ENCODE measurements at places on chromosomes 7 and 10.

GRCh38 chr7:14836571-14837189 lies 65.9 kb downstream of the DGKB start:
- no peak for DNase-seq

- no peak for DNase-seq
Observed at GRCh38 chr7:42414028-42414427, 177.0 kb upstream of the GLI3 start.

- DNase-seq, result no peak
Observed at GRCh38 chr7:80708123-80708522, 69.7 kb downstream of the CD36 start.

GRCh38 chr7:20539201-20539600 lies 76.3 kb upstream of the ABCB5 start:
- no peak for DNase-seq

DNA sequence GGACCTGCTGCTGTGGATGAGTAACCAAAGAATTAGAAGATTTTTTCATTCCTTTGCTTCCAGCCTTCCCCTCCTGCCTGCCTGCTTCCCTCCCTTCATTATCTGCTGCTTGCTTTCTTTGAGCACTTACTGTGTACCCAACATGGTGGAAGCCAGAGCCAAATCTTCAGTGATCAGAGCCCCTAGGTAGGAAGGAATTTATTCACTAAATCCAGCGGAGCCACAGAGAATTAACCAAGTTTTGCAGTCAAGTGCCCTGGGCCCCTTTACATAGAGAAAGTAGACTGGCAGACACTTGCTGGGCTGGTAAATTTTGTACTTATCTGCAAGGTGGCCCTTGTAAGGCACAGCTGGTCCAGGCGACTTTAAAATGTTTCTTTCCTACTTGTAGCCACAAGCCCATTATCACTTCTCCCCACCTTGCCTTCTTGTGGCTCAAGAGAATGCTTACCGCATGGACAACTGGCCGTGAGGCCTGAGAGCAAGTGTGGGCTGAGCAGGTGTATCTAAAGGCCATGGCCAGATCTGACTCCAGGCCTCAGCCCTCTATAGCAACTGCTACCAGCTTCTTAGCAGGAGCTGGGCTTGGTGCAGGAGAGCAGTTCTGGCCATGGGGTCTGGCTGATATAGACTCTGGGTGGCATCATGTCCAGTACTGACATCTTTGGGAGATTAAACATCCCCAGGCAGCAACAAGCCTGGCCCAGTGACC lies 11.1 kb downstream of the UNC5B start:
- no peak for DNase-seq

DNA sequence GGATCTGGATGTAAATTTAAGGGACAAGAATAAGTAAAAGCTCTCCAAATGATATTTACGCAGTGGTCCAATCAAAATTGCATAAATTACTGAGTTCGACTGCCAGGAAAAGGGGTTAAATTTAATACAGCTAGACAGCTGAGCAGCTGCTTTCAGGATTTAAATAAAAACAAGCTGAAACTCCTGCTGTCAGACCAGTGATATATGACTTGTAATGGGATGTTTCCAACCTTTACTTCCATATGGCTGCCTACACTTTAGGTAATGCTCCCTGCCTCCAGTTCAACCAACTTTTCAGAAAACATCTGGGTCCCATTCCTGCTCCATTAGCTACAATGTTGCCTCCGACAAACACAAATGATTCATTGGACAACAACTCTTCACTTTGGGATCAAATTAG lies 326.3 kb upstream of the DGKB start:
- no peak for DNase-seq

- DNase-seq, result no peak
Observed at GRCh38 chr7:100604976-100605911, 3.1 kb downstream of the PCOLCE start.

DNA sequence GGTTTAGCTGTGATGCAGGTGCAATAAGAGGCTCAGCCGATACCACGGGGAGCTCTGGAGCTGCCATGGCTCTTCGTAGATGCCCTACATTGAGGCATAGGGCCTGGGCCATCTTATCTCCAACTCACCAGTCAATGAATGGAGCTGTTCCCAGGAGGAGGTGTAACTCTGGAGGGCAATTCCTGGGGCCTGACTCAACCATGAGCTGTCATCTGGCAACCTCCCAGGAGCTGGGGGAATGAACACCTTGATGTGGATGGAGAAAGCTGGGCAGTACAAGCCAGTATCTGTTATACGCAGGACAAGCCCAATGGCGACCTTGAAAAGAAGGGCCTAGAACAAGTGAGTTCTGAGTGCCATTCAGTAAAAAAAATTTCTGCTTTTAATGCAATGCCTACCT lies 224.0 kb upstream of the PLXDC2 start:
- no peak for DNase-seq

- DNase-seq, result no peak
Observed at GRCh38 chr7:74612015-74612829, 45.3 kb upstream of the GTF2I start.

GRCh38 chr10:93816123-93816747 lies 58.5 kb downstream of the LGI1 start:
- no peak for DNase-seq

GRCh38 chr7:2894118-2894940 lies 50.2 kb upstream of the GNA12 start:
- DNase-seq, result no peak

DNA sequence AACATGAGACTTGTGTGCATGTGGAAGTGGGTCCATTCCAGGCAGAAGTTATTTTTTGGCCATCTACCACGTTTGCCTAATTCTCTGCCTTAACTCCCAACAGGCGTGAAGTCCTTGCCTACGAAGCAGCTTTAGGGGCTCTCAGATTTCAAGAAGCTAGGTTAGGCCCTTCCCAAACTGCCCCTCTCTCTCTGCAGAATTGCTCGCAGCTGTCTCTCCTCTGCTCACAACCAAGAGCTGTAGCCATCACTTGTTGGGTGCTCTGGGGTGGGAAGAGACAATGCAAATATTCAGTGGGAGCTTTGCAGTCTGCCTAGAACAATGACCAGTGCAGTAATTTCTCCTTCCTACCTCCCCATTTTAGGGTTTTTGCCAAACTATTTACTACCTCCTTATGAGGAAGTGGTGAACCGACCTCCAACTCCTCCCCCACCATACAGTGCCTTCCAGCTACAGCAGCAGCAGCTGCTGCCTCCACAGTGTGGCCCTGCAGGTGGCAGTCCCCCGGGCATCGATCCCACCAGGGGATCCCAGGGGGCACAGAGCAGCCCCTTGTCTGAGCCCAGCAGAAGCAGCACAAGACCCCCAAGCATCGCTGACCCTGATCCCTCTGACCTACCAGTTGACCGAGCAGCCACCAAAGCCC lies 24.9 kb downstream of the CYP17A1 start:
- no peak for DNase-seq

DNA sequence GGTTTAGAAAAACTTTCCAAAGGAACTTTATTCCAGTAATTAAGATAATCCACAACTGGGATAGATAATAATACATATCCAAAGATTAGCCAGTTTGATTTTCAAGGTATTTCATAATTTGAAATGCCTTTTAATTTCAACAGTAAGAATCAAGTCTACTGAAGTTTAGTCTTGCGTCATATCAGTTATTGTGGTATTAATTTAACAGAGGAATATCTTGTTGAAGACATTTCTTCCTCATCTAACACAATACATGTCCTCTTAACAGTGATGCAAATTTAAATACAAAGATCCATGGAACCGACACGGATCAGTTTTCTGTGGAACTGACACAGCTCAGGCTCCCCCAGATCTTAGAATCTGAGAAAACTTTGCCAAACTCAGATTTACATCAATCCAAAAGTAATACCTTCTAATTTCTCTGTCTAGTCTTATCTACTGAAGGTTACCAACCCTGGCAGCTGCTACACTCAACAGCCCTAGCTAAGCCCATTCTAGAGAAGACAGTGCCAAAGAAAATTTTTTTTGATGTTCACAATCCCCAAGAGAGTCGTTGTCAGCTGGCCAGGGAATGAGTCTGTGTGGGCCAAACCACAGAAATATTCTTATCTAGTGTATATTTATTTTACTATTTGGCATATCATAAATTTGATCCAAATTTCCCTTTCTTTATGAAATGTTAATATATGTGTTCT lies 365.2 kb upstream of the MEOX2 start:
- DNase-seq, result no peak

DNA sequence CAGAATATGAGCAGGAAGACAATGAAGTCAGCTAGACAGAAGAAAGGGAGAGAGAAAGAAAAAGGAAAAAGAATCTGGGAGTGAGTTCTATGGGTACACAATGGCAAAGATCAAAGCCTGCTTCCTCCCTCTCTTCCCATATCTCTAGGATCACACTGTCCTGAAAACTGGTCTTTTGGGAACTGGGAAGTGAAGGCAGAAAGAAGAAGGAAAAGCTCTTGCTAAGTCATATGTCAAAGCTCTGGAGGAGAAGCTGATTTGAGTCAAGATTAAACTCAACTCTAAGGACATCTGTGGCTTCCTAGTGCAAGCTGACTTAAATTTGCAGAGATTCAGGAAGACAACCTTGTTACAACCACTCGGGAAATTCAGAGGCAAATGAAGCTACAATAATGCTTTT lies 147.5 kb downstream of the DOCK4 start:
- no peak for DNase-seq

- no peak for DNase-seq
Observed at GRCh38 chr10:105714728-105715127, 1073.6 kb downstream of the SORCS3 start.

- DNase-seq, result no peak
Observed at GRCh38 chr10:44416021-44416771, 31.3 kb upstream of the CXCL12 start.

DNA sequence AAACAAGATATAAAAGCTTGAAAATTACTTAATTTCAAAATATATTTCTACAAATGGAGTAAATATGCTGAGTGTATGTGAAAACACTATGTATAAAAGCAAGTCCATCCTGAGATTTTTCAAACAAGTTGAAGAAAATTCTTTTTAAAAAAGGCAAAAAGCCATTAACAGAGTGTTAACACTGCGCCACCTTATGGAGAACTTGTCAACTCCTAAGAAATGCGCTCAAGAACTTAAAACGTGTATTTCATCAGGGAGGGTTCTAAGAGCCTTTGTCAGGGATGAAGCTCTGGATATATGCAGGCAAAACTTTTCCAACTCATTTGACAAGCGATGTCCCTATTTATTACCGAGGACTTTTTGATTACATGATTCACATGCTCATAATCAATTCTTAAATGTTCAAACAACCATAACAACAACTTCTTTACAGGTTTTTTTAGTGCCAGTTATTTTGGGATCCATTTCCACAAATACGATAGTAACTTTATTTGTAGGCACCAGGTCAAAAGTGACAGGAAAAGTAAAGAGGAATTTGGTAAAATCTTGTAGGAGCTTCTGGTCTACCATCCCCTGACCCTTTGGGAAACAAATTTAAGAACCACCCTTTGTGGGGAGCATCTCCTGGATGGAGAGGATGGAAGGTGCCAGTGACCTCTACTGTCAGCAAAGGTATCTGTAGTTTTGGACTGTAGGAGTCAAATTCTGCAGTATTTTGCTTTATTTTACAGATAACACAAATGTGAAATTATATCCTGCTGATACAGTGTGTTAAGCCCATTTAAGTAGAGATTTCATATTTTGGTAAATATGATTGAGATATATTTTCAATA lies 23.2 kb downstream of the CALCR start:
- no peak for DNase-seq

GRCh38 chr10:77208684-77209256 lies 428.8 kb downstream of the KCNMA1 start:
- no peak for DNase-seq

- DNase-seq, result no peak
Observed at GRCh38 chr10:24346877-24347519, 138.1 kb downstream of the KIAA1217 start.

DNA sequence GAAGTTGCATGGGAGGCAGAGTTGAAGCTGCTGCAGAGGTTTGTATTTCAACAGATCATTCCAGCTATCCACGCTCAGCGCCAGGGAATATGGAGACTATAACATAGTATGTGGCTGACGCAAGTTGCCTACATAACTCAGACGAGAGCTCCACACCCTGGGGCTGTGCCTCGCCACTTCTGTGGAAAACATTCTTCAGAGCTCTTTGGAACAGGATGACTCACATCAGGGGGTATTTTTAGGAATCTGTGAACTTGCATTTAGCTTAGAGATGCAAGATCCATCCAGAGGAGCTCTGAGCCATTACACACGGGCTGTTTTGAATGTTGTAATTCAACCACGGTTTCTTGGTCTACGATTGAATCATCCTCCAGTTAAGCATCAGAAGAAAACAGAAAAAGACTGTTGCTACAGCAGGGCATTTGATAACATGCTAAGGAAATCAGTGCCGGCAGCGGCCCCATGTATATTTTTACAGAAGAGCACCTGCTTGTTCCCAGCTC lies 481.5 kb upstream of the AKR1E2 start:
- DNase-seq, result no peak

DNA sequence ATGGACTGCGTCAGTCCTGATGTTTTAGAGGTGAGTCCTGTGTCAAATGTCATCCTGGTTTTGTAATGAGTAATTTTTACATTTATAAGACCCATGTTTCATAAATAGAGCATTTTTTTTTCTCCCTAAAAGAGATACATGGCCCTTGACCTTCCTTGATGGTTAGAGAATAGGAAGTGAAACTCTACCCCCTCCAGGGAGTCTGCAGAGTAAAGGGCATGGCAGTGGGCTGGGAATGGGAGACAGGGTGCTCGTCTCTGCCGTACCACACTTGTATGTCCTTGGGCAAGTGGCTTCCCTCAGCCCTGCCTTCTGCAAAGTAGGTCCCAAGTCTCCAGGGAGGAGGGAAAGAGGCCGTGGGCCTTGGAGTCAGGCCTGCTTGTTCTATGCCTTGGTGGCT lies 63.9 kb downstream of the WDFY4 start:
- DNase-seq, result no peak

DNA sequence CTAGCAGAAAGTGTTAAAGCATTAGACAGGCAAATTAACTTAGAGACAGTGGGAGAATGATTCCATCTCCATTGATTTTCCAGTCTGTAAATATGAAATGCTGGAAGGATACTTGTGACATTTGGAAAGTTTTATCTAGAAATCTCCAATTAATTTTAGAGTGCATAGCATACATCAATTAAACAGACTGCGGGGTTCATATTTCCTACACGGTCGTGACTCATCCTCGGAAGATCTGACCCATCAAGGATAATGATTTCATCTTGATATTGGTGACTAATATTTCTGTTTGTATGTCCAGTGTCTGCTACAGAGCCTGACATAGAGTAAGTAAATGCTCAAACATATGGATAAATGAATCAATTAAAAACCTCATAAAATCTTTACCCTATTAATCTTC lies 474.9 kb downstream of the KCNMA1 start:
- DNase-seq, result no peak

DNA sequence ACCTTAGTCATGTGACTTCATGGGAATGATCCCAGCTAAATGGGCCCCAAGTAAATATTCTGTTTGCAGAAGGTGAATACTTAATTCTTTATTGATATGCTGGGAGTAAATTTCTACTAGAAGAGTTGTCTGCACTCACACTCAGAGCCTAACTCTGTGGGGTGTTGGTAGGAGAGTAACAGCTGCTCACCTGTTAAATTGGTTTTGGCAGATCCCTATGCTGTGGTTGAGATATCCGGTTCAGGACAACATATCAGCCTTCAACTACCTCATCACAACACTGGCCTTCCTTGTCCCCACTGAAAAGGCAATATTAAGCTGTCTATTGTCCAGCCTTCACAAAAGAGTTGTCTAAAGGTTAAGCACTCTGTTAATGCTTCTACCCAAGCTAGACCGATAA lies 738.3 kb downstream of the INHBA start:
- no peak for DNase-seq

- no peak for DNase-seq
Observed at GRCh38 chr10:43344051-43344450, 27.4 kb upstream of the FXYD4 start.

GRCh38 chr7:45000093-45001032 lies at the start of gene CCM2:
Gene CCM2 (plus strand): TSS chr7:45000201. CDS start chr7:45000334, 133 bp downstream.
- no peak for DNase-seq

- no peak for DNase-seq
Observed at GRCh38 chr10:23121135-23121534, 25.8 kb downstream of the MSRB2 start.
